ENCODE measurements at places on chromosomes 2 and 18. TPM values are rescaled to one million over a fixed set of nuclear protein-coding genes. Genes with fewer than 3 reads are reported as not detected.

The MC4R gene
- not detected for total RNA-seq

GRCh38 chr2:188079196-188079595 is 212.5 kb upstream of the GULP1 start:
- H3K4me1 ChIP-seq = peaks cover 3% of the 10 kb centered on the region
- no peaks in the 10 kb centered on the region for H3K36me3 ChIP-seq

The PLCD4 gene
- total RNA-seq = not detected

DNA sequence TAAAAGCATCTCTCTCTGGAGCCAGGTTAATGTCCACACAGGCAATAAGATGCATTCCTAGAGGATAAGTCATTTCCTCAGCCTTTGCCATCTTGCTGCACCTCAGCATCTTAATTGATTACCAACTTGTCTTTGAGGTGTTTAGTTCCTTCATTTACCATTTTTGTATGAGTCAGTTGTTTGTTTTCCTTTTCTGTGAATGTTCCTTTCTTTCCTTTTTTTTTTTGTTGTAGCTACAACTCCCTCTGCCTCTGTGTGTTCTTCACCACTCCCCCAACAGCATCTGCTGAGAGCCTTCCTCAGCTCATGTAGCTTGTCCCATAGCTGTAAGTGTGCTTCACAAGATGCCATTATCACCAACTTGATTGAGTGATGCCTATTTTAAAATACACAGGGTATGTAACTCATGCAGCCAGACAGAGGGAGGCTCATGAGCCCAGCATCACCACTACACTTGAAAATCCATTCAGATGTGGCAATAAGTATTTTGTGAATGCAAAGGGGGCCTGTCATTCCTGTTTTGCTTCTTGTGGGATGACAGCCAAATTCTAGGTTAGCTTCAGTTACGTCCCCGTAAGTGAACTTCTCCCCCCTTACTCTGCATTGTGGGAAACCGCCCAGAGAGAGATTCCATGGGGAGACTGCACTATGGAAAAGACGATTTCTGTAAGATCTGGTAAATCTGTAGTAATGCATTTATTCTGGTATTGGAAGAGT is 315.9 kb upstream of the ZEB2 start:
- no peaks in the 10 kb centered on the region for H3K36me3 ChIP-seq
- no peaks in the 10 kb centered on the region for H3K4me1 ChIP-seq
- DNase-seq = no peak
- no peak overlapping the region for H3K27ac ChIP-seq
- H3K27me3 ChIP-seq = peaks cover 4% of the 10 kb centered on the region

DNA sequence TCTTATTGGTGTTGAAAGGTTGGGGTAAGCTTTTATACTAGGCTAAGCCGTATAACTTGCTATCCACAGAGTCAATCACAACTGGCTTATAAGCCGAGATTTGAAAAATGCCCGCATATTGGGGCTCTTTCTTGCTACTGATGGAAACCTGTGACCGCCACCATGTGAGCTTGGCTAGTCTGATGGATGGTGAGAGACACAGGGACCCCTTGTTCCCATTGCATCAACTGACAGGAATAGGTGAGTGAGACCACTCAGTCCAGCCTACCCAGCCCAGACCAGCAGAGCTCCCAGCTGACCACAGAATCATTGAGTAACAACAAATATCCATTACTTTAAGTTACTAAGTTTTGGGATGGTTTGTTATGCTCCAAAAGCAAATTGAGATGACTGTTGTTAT is 676.4 kb upstream of the HS6ST1 start:
- no peak overlapping the region for H3K4me3 ChIP-seq
- no peaks in the 10 kb centered on the region for H3K36me3 ChIP-seq
- no peak overlapping the region for H3K27ac ChIP-seq
- DNase-seq = no peak

The TCF23 gene
- not detected for total RNA-seq

The REG1B gene
- total RNA-seq = not detected

DNA sequence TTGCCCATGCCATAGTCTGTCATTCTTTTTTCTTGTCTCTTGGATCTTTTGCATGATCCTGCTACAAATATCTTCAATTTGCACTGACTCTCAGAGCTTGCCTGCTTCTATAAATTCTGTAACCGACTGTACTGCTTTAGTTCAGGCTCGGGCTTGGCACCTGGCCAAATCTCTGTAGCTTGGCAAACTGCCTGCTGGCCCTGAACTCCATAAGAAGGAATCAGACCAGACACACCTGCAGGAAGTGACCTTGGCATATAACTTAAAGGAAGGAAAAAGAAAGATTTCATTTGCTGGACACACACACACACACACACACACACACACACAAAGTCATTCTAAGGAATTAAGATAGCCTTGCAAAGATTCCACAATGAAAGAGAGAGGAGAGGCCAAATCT is 291.2 kb upstream of the DDX18 start:
- no peaks in the 10 kb centered on the region for H3K4me1 ChIP-seq
- DNase-seq = no peak
- no peak overlapping the region for H3K4me3 ChIP-seq
- H3K36me3 ChIP-seq = no peaks in the 10 kb centered on the region
